ENCODE measurements at places on chromosomes 11 and 22.

DNA sequence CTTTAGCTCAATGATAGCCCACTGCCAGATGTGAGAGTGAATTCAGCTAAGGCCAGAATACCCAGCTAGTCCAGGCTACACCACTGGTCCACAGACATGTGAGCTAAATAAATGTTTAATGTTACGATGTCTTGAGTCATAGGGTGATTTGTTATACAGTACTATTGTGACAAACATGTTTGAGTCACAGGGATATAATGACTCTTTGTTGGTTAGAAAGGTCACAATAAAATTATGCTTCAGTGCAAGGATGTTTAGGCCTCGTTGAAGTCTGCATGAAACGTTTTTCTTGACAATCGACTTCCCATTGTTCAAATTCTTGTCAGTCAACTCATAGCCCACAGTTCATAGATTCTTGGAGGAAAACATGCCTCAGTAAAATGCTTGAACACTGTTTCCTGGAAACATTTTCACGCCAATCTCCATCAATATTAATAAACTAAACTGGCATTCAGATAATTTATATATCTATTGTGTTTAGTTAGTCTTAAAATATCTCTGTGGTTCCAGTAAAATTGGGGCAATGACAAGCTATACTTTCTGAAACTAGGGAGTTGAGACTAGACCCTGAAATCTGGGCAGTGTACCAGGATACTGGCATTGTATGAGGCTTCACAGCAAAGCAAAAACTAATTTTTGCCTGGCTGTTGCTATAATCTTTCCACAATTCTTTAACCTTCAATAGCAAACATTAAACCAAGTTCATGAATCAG, 650.8 kb upstream of the KIRREL3 start:
- no peak for DNase-seq

- DNase-seq: no peak
Observed at GRCh38 chr11:132123449-132123848, 753.0 kb downstream of the NTM start.

DNA sequence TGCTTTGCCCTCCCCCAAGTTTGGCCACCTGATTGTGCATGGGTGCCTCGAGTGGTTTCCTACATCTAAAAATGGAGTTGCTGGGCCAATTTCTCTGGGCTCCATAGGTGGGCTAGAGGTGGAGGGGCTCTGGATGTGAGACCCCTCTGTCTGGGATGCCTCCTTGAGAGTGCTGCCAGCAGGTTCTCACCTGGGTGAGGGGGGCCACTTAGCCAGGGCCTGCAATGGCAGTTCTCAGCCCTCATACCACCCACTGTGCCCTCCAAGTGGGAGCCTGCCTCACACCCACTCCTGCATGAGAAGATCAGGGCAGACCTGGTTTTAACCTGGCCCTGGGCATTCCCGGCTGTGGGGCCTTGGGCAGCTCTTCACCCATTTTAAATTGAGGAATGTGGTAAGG, 83.9 kb downstream of the CABIN1 start:
- DNase-seq: no peak

DNA sequence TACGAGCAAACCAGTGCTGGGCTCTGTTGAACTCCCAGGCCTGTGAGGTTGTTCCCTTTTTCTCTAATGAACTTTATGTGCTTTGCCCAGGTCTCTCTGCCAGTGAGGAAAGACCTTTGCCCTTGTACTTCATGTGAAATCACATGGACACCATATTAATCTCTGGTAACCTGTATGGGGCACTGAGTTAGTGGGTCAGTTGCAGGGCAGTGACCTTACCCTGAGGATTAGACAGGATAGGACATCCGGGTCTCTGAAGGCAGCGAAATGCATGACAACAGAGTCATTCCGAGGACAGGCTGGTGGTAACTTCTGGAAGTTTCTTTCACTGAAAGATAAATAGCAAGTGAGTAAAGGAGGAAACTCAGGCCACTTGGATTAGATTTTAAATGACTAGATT, 93.7 kb downstream of the ZBTB16 start:
- no peak for DNase-seq

- DNase-seq: no peak
Observed at GRCh38 chr11:115146425-115146824, 357.8 kb downstream of the CADM1 start.

- no peak for DNase-seq
Observed at GRCh38 chr11:64918017-64918416, 1.0 kb upstream of the ATG2A start.

- no peak for DNase-seq
Observed at GRCh38 chr11:26149585-26149984, 182.3 kb upstream of the ANO3 start.

DNA sequence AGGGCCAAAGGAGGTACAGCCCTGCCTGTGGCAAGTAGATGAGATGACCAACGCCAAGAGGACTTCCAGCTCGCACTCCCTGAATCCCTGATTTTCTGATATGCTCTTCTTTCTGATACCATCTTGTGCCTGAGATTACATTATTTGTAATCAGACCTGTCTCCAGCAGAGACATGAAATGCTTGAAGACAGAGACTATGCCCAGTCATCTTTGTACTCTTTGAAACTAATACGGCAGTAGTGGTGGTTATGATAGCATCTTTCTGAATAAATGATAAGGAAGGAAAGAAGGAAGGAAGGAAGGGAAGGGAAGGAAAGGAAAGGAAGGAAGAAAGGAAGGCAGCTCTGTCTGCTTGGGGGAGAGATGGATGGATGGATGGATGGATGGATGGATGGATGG, 27.8 kb downstream of the IL10RA start:
- DNase-seq: no peak

- DNase-seq: no peak
Observed at GRCh38 chr11:64766881-64767280, 7.1 kb upstream of the PYGM start.

GRCh38 chr11:8988329-8989234, 15.2 kb downstream of the NRIP3 start:
- DNase-seq: no peak
